Ecto neural progenitor cell (in vitro differentiated cells): ENCODE measurements at places on chromosomes 3 and 15.

GRCh38 chr3:171039674-171040073, 13.2 kb upstream of the SLC2A2 start:
- DNase-seq = no peak

GRCh38 chr3:99191186-99191585, 289.7 kb upstream of the DCBLD2 start:
- DNase-seq = no peak

DNA sequence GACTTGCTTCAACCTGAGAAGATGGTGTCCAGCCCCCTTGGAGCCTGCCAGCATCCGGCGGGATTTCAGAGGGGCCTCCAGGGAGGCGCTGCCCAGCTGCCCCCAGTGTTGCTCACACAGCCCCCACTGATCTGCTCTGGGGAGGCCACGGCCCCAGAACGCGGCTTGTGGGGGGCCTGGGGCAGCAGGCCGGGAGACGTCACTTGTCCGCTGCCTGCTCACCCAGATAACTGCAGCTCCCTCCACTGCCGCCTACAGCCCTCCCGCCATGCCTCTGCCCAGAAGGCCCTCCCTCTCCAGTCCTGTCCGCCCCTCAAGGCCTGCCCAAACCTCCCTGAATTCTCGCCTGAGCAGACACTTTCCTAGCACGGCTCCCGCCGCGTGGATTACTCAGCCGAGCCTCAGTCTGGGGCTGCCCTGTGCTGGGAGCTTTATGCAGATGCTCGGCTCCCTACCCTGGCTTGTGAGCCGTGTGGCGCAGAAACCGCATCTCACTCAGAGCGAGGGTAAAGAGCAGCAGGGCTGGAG, 17.2 kb upstream of the ADIPOQ start:
- peak; percentile 79 for DNase-seq

- DNase-seq = no peak
These were observed 103.9 kb downstream of the FBN1 start for GRCh38 chr15:48541341-48542278.

DNA sequence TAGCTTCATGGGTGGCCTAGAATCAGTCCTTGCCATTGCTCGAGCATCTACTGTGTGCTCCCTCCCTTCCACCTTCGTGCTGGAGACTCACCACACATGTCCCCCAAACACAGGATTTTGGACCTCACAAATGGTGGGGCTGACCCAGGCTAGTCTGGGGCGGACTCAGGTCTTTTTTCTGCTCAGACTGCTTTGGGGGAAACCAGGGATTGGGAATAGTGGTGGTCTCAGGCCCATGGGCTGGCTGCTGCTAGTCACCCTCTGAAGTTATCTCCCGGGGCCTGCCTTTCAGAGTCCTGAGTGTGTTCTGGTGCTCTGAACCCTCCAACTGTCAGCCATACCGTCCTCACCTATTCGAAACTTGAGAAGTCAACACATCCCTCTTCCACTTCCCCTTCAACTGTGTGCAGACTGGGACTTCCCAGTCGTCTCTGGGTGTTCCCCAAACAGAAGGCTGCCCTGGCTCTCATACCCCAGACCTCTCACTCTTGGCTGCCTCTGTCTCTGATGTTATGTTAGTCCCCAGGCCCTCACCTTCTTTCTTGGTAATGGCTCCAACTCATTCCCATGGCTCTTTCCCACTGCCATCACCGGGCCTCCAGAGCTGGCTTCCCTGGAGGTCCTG, 46.0 kb downstream of the PPCDC start:
- no peak for DNase-seq

GRCh38 chr15:58535894-58536293, 104.1 kb downstream of the LIPC start:
- DNase-seq = no peak

GRCh38 chr15:79089331-79089889, 1.2 kb downstream of the RASGRF1 start:
- peak; percentile 76 for DNase-seq

DNA sequence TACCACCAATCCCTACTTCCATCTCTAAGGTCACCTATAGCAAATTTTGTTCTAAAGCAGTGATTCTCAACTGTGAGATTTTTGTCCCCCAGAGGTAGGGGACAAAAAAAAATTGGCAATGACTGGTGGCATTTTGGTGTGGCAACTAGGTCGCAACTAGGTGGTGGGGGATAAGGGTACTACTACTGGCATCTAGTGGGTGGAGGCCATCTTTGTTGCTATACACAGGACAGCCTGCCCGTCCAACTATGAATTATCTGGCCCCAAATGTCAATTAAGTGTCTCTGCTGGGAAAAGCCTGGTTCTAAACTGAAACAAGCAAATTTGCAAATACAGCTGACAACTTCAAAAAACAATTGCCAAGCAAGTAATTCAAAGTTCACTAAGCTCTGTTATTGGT, 1.4 kb downstream of the MTMR10 start:
- no peak for DNase-seq
